ENCODE measurements at places on chromosomes 13 and 19. TPM values are rescaled to one million over a fixed set of nuclear protein-coding genes. Genes with fewer than 3 reads are reported as not detected.

CCNE1 gene
- 5.3 TPM for total RNA-seq

ZNF541 gene
- 0.95 TPM for total RNA-seq

PRSS57 gene
- total RNA-seq: not detected

GRCh38 chr13:28976195-28976594, 156.1 kb downstream of the MTUS2 start:
- no peaks in the 10 kb centered on the region for H3K4me1 ChIP-seq
- no peak for DNase-seq
- H3K4me3 ChIP-seq: no peak overlapping the region

DNA sequence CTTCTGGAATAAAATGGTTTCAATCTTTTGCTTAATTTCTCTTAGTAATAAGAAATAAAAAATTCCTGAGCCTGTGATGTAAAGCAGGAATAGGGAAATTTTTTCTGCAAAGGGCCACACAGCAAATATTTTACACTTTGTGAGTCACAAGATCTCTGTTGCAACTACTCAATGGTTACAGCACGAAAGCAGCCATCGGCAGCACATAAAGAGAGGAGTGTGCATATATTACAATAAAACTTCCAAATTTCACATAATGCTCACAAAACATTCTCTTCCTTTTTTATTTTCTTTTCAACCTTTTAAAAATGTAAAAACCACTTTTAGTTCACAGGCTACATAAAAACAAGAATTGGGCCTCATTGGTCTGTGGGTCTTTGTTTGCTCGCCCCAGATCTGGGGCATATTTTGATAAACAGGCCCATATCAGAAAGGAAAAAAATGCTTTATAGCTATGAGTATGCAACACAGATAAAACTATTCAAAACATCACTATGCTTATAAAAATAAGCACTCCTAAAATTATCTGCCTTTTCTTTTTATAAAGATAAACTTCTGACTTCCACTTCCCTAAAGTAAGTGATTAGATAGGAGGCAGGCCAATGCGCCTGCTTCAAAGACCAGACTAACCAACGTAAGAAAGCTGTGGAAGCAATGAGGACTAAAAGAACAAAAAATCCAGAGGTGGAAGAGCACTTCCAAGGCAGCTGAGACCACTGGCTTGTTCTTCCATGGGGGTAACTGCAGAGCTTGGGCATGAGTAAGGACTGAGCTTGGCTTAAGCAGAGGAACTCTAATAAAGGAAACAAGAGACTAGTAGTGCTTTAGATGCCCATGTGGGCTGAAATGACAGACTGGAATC, 26.5 kb downstream of the MYCBP2 start:
- H3K27me3 ChIP-seq: no peaks in the 10 kb centered on the region
- no peak for DNase-seq
- H3K4me1 ChIP-seq: peaks cover 4% of the 10 kb centered on the region
- H3K36me3 ChIP-seq: peaks cover 4% of the 10 kb centered on the region
- H3K4me3 ChIP-seq: no peak overlapping the region

Measured in naive thymus-derived CD4-positive, alpha-beta T cell (primary cell).